ENCODE measurements at places on chromosomes 1 and 21.

DNA sequence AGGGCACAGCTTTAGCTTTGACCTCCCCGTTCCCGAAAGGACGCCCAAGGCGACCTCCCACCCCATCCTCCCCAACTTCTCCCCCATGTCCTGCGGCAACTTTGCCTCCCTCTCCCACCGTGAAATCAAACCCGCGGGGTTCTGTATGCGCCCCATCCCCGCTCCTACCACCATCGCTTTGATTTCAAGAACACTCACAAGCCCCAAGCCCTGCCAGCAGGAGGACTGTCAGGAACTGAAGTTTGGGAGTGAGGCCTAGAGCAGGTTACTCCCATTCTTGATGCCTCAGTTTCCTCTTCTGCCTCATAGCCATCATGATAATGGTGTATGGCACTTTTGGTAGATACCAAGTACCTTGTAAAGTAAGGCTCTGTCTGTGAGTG is 2.3 kb downstream of the PTPRU start:
- no peak for DNase-seq

DNA sequence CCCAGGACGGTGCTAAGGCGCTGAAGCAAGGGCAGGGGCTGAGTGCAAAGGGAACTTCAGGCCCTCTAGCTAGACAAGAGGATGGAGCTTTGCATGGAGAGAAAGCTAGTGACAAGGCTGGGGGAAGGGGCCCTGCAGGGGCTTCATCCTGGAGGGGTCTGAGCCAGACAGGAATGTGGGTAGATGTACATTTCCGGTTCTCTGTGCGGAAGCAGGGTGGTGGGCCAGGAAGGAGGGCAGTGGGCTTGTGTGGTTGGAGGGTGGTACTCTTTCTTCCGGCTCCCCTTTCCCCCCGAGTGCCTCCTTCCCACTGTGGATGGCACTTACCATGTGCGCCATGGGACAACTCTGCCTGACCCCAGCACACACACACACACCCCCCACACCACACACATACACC is 1.5 kb downstream of the KISS1 start:
- DNase-seq: no peak

- DNase-seq: no peak
Observed at GRCh38 chr1:6328091-6328490, 65.5 kb downstream of the ACOT7 start.

- DNase-seq: no peak
Observed at GRCh38 chr21:43881283-43881682, 16.3 kb downstream of the AGPAT3 start.

GRCh38 chr1:226732856-226733291 is 6.2 kb downstream of the ITPKB start:
- DNase-seq: no peak

DNA sequence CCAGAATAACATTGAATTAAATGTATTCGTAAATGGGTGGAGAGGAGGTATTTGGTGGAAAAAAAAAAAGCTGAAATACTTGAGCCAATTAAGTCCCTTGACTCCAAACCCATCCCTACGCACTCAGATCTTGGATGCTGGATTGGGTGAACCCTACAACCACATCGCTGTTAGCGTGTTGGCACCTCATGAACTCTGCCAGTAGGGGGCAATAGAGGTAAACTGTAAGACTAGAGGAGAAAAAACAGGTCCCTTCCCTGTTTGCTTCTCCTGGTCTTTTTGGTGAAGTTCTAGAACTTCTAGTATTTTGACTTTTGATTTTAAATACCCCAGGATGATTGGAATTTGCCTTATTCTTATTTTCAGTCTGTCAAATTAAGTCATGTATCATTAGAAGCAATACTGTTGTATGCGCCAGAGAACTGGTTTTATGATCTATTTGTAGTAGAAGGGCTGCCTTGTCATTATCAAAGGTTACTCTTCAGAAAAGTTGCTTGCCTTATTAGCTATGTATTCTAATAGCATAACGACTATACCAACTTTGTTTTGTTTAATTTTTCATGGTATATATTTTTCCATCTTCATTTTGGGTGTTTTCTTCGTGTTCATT is 1.9 kb upstream of the OR13G1 start:
- peak; percentile 0 for DNase-seq

DNA sequence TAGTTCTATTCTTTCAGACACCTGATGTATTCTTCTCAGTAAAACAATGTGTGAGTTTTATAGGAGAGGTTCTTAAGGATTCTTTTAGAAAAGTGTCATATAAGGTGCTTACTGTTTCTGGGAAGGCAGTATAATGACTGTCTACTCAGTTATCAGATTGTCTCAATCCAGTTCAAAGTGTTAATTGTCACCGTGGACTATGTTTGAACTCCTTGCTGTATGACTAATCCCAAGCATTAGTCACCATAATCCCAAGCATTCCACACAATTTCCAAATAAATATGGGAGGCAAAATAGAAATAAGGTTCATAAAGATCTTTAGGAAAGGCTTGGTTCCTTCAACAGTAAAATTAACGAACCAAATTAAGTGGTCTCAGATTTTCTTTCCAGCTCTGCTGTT is 342.1 kb upstream of the NR5A2 start:
- DNase-seq: peak; percentile 83

DNA sequence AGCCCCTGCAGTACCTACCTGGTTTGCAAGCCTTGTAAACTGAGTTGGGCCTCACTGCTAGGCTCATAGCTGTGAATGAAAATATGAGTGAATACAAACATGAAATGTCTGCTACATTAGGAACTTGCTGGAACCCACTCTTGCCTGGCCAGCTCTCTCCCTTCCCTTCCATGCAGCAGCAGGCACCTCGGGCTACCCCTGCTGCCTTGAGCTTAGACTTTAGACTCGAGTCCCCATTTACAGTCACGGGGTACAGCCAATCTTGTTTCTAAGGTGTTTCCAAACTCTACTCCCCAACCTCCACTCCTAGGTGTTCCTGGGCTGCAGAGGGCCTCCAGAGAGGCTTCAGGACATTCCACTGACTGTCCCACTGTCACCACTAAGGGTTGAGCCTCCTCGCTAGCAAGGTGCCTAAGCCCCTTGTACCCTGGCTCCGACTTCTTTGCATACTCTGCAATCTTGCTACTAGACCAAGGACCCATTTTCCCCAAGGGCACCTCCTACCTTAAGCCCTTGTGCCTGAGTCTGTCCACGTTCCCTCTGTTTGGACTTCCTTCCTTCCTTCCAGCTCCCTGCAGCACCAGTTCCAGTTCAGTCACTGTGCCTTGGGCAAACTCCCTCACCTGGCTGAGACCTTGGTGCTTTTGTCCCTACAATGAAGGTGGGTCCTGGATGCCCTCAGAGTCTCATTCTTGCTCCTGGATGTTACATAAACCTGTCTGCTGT is 36.9 kb downstream of the CDK18 start:
- no peak for DNase-seq

GRCh38 chr1:62177621-62178020 is 17.0 kb upstream of the L1TD1 start:
- DNase-seq: no peak

GRCh38 chr1:155035936-155036335 is 2.3 kb downstream of the DCST1 start:
- no peak for DNase-seq

- DNase-seq: no peak
Observed at GRCh38 chr1:182066934-182067333, 5.4 kb upstream of the ZNF648 start.

GRCh38 chr1:204104331-204105130 is 31.6 kb downstream of the SOX13 start:
- peak; percentile 60 for DNase-seq

DNA sequence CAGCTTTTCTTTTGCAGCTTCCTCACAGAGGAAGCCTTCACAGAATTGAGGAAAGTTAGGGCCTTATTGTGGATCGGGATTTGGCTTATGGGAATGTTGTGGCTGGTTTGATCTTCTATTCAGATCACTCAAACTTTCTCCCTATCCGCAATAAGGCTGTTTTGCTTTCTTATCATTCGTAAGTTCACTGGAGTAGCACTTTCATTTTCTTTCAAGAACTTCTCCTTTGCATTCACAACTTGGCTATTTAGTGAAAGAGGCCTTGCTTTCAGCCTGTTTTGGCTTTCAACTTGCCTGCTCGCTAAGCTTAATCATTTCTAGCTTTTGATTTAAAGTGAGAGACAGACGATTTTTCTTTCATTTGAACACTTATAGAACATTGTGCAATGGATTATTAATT is 181.9 kb upstream of the B3GALT2 start:
- DNase-seq: no peak

GRCh38 chr1:59431566-59432294 is 134.8 kb downstream of the FGGY start:
- peak; percentile 51 for DNase-seq

- DNase-seq: peak; percentile 69
Observed at GRCh38 chr1:200139661-200140250, 112.2 kb downstream of the NR5A2 start.

- DNase-seq: no peak
Observed at GRCh38 chr1:184425449-184426277, 38.8 kb downstream of the C1orf21 start.

DNA sequence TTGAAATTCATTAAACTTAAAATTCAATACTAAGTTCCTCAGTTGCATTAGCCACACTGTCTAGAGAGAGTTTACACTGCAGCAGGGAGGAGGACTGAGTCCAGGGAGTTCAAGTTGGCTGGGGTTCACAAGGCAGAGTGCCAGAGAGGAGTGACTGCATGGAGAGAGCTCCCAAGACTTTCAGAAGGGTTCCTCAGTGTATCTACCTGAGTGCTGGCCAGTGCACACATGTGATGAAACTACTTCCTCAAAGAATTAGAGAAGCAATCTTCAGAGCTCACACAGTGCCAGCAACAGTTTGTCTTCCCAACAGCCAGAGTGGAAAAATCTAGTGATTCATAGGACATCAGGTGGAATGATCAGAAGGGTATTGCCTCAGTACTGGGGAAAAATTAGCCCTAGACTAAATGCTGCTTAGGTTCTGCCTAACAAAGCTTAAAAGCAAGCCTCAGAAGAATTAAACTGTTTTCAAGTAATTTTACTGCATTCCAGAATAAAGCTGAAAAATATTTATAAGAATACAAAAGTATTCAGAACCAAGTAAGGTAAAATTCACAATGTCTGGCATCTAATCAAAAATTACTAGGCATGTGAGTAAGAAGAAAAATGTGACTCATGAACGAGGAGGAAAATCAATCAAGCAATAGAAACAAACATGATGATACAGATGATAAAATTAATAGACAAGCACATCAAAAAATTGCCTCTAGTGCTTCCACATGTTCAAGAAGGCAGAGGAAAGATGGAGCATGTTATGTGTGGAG is 10.4 kb upstream of the WNT3A start:
- no peak for DNase-seq

DNA sequence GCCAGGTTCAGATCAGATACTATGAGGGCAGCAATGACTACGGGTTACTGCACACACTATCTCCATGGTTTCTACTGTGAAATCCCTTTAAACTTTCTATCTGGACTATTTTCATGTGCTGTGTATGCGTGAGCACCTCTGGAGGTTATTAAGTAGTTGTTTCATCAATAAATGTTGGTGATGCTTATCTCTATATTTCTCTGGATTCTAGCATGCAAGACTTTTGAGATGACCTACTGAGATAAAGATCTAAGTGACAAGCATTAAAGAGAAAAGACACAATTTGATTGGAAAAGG is 194.0 kb downstream of the NRIP1 start:
- no peak for DNase-seq

DNA sequence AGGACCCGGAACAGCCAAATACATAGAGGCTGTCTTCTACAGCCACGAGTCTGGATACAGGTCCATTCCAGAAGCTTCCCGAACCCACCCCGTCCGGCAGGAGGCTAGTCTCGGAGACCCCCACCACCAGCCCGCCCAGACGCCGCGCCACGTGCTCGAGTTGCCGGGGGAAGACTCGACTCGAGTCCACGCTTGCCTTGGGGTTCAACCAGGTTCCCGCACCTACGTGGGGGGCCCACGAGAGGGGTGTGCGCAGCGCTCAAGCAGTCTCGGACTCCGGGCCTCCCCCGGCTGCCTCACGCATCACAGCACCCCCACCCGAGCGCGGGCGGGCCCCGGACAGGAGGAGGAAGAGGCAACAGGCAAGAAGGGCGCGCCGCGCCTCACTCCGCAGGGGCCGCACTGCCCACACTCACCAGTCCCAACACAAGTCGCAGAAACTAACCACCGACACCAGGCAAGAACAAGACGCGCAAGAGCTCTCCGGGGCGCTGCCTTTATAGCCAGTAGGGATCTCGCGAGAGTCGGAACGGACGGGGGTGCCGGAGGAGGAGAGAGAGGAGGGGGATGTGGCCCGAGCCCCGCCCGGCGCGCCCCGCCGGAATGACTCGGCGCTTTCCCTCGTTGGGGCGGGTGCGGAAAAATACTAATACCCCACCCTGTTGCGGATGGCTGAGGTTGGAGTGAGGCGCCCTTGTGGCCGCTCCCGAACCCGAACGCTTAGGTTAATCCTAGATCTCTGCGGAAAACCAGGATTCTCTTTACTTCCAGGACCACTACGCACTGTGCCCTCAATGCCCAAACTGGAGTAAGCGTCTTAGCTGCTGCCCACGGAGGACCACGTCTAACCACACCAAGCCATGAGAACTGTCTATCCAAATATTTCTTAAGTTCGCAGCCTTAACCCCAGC is at the start of gene PRDX1:
Gene PRDX1, minus strand, starts transcription at position 472 of the 911 bp plus-strand sequence. CDS start 2,841 bp downstream, outside the sequence.
- DNase-seq: peak; percentile 98

GRCh38 chr1:54118704-54119103 is 34.1 kb downstream of the CDCP2 start:
- DNase-seq: peak; percentile 90

- no peak for DNase-seq
Observed at GRCh38 chr1:100394285-100394684, 42.0 kb downstream of the CDC14A start.

GRCh38 chr1:42927274-42927841 is 31.3 kb downstream of the SLC2A1 start:
- no peak for DNase-seq

GRCh38 chr21:41229509-41230248 is 61.7 kb downstream of the BACE2 start:
- DNase-seq: no peak

Measured in fibroblast of skin of right quadriceps (primary cell).